GM04503 (cell line): ENCODE measurements at places on chromosomes 4 and X.

DNA sequence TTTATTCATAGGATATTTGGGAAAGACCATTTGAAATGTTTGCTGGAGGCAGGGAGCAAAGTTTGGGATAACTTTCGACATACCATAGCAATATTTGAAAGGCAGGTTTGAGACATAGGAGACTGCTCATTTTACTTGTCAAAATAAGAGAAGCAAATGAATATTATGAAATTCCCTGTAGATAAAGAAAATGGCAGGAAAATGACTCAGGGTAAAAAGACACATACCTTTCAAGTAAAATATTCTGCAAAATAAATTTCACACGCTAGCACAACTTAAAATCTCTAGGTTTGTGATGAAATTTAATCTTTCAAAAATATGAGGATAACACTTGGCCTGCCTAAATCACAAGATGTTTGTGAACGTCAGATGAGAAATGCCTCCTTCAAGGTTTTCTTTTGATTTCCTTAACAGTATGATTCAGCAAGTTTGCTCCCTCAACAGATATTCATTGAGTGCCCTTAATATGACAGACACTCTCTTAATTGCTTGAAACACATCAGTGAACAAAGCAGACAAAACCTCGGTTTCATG is 6.6 kb downstream of the TMEM156 start:
- DNase-seq = no peak

DNA sequence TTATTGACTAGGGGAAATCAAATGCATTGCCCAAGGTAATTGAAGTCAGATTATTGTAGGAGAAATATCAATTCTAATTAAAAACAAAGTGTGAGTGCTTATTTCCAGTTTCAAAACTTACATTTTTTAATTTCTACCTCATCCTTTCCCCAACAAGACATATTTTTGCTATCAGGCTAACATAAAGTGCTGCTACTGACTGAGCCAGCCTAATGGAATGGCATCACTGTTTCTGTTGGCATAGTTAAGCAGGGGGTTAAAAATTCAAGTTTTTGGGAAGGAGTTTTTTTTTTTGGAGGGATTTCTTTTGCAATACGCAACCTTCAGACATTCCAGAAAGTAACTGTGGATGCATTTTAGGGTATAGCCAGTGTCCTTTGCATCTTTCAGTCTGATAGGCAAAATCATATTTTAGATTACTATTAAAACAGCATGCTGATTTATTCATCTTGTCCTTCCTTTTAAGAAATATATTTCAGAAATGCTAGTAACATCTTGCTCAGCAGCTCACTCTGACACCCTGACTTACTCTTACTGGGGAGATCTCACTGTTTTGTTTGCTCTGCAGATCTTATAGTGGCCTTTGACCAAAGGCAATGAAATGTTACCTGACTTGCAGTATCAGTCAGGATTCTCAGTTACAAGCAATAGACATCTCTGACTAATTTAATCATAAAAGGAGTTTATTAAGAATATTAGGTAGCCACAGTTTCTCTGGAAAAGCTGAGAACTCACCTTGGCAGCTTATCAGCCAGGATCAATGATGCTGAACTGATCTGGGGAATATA is 24.4 kb downstream of the GAB1 start:
- no peak for DNase-seq

DNA sequence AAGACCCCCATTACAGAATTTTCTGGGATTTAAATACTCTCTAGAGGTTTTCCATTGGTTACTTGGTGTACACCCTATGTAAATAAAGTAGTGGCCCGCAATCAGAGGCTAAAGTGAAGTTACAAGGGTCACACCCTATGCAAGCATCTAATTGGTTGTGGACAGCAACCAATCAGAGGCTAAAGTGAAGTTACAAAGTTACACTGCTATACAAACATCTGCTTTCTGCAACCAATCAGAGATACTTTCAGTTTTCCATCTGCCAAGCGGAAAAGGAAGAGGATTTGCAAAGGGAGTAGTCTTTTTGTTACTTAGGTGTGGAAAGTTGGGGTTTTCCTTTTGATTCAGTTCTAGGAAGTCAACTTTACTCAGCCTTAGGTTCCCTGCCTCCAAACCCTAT is 2.0 kb upstream of the ATRX start:
- DNase-seq = peak; percentile 36

DNA sequence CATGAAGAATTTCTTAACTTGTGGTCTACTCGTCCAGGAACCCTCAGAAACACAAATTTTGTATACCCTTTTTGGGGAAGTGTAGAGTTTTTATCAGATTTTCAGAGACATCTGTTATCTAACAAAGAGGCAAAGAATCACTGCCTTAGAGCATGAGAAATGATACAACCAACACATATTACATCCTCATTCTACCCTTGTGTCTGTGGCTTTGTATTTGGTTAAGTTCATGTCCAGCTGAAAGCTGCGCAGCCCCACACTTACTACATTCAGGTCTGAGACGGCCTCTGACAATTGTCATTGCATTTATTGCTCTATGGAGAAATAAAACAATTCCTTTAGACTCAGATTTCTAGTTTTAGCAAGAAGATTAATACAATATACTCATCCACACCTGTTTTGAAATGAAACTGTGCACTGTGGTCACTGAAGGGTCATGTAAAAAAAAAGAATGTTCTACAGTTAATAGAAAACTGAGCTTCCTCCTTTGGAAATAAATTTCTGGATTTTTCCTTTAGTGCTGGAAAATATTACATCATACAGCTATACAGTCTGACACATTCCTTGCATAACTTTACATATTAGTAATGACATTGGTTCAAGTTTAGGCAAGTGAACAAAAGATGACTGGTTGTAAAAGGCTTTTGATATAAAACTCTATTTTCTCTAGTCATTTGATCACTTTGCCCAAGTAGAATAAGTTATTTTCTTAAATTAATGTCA is 39.8 kb downstream of the GLRB start:
- peak; percentile 55 for DNase-seq

- DNase-seq = no peak
Observed at GRCh38 chrX:39242187-39242586, 440.9 kb downstream of the MID1IP1 start.

GRCh38 chr4:2451036-2451520 is 17.8 kb upstream of the RNF4 start:
- no peak for DNase-seq

DNA sequence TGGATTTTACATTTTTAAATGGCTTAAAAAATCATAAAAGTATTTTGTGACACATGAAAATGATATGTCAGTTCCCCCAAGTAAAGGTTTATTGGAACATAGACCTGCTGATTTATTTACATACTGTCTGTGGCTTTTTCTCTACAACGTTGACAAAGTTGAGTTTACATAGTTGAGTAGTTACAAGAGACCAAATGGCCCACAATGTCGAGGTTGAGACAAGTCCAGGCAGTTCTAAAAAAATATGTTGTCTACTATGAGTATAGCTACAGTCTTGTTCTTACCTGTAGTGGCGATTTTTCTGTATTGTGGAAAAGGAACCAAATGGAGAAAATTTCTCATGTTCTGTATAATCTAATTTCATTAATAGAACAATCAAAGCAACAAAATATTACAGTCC is 163.2 kb downstream of the FRAS1 start:
- DNase-seq = no peak

DNA sequence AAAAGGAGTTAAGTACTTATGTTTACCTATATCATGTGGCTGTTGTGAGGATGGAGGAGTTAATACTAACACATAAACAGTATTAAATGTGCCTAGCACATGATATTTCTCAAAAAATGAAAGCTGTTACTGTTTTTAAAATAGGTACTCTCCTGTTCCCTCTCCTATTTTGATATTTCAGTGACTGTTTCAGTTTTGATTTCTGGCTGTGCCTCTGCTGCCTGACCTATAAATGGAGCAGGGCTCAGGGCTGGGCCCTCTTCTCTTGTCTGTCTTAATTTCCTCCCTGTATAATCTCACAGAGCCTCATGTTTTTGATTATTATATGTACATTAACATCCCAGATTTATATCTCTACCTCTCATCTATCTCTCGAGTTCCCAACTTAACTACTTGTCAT is 93.3 kb downstream of the UGT8 start:
- DNase-seq = no peak

DNA sequence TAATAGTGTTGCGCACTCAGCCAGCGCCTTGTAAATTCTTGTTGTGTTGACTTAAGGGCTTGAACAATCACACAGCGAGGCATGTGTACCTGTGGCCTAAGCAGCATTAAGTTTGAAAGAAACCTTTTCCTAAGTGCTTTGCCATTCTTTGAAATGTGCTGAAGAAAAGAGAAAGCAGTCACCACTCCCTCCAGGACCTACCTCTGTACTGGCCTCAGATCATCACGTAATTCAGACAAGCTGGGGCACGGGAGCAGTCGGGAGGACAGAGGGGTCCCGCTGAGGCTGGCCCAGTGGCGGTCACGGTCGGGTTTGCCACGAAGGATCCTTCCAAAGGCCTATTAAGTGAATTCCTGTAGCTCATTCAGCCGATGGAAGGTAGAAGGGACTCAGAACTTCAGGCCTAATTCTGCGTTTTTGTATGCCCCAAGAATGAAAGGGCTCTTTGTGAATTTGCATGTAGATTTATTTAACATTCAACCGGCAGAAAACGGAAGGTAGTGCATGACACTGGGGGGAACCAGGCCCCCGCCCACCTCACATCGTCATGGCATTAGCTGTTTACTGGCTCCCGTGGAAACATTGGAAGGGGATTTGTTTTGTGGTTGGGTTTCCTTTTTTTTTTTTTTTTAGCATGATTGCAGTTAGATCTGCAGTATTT is 106.3 kb downstream of the TRAPPC11 start:
- DNase-seq = no peak

DNA sequence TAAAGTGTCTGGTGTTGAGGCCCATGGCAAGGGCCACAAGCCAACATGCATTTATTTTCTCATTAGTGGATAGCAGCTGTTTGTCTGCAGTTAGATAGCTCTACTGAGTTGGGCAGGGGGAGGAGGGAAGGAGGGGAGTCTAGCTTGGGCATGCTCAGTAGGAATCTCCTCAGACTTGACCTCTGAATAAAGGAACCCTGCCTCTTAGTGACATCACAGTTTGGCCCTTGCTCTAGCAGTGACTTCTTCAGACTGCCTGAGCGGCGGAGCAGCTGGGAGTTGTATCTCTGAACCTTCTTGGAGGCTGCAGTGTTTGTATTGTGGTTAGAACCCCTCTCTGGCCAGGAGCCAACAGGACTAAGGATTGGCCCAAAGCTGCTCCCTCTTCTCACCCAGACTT is 57.4 kb downstream of the BCORL1 start:
- no peak for DNase-seq

DNA sequence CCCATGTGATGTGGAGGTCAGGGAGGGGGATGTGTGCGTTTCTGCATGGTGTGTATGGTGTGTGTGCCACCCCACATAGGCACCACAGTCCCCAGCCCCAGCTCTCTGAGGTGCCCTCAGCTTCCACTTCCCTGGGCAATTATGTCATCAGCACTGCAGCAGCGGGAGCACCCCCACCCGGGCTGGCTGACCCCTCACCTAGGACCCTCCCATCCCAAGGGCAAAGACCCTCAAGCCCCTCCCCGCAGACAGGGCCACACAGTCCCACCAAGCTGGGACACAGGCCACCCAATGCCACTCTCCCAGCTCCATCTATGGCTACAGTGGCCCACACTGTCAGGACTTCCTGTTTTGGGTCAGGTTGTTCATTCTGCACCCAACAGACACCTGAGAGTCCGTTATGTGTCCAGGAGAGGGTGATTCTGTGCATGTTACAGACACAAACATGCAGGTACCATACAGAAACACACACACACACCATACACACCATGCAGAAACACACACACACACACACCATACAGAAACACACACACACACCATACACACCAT is 75.2 kb downstream of the JAKMIP1 start:
- DNase-seq = no peak
